ENCODE measurements at places on chromosomes 4 and X. TPM values are rescaled to one million over a fixed set of nuclear protein-coding genes. Genes with fewer than 3 reads are reported as not detected.

- DNase-seq: no peak
Measured at GRCh38 chr4:152364883-152365282, 171.0 kb downstream of the FBXW7 start.

DNA sequence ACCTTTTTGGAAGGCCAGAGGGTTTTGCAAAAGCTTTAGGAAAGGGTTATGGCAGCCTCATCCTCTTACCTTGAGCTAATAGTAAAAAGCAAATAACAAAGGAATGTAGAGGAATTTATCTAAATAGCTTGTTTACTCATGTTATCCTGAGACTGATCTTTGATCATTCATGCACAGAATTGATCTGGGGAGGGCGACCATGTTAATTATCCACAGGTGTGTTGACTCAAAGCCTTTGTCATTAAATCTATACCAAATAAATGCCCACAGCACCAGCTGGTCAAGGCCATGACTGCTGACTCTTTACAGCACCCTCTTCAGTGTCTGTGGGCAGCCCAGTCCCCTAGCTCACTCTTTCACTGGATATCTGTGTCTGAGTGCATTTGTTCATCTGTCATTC lies 22.8 kb upstream of the DCLK2 start:
- no peak for DNase-seq

- no peak for DNase-seq
Measured at GRCh38 chrX:794311-794710, 163.7 kb downstream of the SHOX start.

Gene FATE1
- polyA plus RNA-seq: 1.3 TPM

Gene NKX6-1
- not detected for polyA plus RNA-seq

Measured in muscle of leg (tissue), 16 donors.